ENCODE measurements at places on chromosomes 7 and 10.
A peak's percentile ranks its signal among the peaks of the same experiment; 100 is the strongest.

- no peak for DNase-seq
Measured at GRCh38 chr7:116532102-116532688, 7.4 kb downstream of the CAV1 start.

DNA sequence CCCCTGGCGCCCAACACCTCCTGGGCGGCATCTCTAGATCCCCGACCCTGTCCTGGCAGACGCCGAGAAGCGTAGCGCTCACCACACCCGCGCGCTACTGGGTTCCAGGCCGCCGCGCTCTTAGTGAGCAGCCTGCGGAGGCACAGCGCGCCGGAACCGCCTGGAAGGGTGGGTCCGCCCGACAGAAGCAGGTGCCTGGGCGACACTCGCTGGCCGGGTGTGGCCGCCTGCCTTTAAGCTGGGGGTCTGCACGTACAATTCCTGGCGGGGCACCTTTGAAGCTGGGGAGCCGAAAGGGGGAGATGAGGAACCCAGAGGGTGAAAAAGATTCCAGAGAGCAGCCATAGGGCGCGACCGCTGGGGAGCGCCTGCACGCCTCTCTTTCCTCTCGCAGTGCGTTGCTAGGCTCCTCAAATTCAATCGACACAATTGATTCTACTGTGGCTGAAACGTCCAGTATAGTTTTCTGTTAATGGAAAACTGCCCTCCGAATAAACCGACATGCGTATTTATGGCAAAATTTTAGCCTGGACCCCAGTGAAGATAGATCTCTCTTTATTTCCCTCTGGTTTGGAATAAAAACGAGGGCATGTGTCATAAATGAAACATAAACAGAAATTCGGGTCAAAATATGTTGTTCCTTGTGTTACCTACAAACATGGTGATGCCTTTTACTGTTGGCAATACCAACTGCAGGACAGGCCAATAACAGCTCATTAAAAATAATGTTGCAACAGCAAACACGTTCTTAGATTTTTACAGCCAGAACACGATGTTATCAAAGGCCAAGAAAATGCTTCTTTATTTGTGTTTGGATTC lies 4.6 kb downstream of the HMX3 start:
- DNase-seq, result no peak

DNA sequence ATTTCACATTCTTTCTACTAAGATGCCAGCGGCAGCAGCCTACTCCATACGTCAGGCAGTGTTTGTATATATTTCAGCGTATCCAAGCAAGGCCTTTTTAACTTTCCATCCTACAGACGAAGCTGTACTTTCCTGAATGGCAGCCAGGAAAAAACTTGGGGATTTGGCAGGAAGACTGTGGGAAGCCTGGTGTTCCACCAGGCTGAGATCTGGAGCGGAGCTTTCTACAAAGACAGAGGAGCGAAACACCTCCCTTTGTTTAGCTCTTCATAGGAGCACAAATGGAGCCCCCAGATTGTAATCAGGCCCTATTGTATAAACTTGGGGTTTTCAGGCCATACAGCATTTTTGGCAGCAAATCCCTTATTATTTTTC lies 143.8 kb downstream of the TES start:
- no peak for DNase-seq

- peak; percentile 3 for DNase-seq
Measured at GRCh38 chr10:28180654-28181053, 122.2 kb downstream of the MPP7 start.

DNA sequence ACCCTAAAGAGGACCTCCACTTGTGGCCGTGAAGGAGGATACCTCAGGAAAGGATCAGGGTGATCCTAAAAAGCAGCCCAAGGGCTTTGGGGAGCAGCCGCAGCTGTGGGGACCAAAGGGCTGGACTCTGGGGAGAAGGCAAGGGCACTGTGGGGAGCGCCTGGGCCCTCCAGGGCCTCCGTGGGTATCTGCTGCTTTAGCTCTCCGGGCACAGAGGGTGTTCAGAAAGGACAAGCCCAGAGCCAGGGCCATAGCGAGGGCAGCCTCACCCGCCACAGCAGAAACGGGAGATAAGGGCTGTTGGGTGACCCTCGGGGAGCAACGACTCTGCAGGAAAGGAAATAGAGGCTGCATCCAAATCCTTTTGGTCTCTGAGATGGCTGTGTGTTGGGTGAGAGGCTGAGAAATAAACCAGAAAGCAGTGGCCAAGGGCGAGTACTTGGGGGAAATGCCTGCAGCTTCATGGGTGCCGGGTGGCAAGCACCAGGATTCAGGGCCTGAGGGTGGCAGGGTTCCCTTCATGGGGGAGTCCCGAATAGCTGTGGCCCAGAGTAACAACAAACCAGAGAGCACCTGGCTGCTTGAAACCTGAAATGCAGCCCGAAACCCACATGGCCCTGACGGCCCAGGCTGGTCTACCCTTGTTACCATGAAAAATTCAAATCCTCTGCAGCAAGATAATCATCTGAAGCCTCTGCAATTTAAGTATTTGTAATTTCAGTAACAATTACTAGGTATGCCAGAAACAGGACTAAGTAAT lies 95.2 kb downstream of the VIPR2 start:
- no peak for DNase-seq

DNA sequence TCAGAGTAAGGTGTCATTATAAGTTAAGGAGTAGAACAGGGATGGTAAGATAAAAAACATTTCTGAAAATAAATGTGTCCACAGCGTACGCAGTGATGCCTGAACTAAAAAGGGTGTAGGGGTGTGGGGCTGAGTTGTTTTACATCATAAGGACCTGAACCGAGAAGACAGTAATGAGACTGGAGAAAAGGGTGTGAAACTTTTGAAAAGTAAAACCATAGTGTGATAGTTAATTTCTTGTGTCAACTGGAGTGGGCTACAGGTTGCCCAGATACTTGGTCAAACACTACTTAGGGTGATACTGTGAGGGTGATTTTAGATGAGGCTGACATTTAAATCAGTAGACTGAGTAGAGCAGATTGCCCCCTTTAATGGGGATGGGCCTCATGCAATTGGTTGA lies 169.0 kb upstream of the PRPS1L1 start:
- DNase-seq, result no peak

DNA sequence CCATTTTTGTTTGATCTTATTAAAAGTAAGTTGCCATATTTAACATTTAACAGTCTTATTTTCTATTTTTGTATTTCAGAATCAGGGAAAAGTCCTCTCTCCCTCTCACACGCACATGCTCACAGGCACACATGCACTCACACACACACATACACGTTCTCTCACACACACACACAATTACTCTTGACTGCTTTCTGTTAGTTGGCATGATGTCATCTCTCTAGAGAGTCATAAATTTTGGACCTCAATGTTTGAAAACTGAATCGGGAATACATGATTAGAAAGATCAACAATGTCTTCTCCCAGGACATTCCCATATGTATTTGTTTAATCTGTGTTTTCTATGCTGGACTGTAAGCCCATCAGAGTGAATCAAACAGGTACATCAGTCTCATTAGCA lies 165.7 kb upstream of the AHR start:
- no peak for DNase-seq

GRCh38 chr10:82692458-82692857 lies 817.5 kb downstream of the NRG3 start:
- DNase-seq, result no peak

GRCh38 chr10:79400146-79401004 lies 45.0 kb downstream of the ZCCHC24 start:
- DNase-seq, result peak; percentile 37

GRCh38 chr10:62938672-62939071 lies 122.5 kb upstream of the EGR2 start:
- no peak for DNase-seq

All from CD4-positive, alpha-beta T cell treated with Interleukin-12 subunit alpha and Interleukin-12 subunit beta, for 1 hour (primary cell).